ENCODE measurements at places on chromosomes 11 and 22. TPM values are rescaled to one million over a fixed set of nuclear protein-coding genes. Genes with fewer than 3 reads are reported as not detected.

CADM1 gene
- total RNA-seq, result 49.0 TPM

DLG2 gene
- total RNA-seq, result 0.21 TPM

MRGPRE gene
- total RNA-seq, result not detected

PIWIL4 gene
- total RNA-seq, result 0.35 TPM

TMPRSS4 gene
- 1.1 TPM for total RNA-seq

TBX1 gene
- total RNA-seq, result 0.54 TPM

ANKRD49 gene
- 11.7 TPM for total RNA-seq

FAM118B gene
- total RNA-seq, result 20.9 TPM

PDE3B gene
- 0.03 TPM for total RNA-seq
